ENCODE measurements at places on chromosomes 13 and 19. TPM values are rescaled to one million over a fixed set of nuclear protein-coding genes. Genes with fewer than 3 reads are reported as not detected.

CADM4 gene
- 0.27 TPM for total RNA-seq

SYT5 gene
- total RNA-seq, result 0.45 TPM

PCDH17 gene
- 1.4 TPM for total RNA-seq

GRK1 gene
- total RNA-seq, result not detected

ZNF226 gene
- total RNA-seq, result 28.7 TPM

MIDN gene
- total RNA-seq, result 23.2 TPM

NTN5 gene
- total RNA-seq, result not detected

CDC42EP5 gene
- 7.9 TPM for total RNA-seq

BST2 gene
- total RNA-seq, result 48.1 TPM

SGCG gene
- 2.1 TPM for total RNA-seq

ZNF829 gene
- 5.2 TPM for total RNA-seq

SLITRK5 gene
- total RNA-seq, result under 0.01 TPM

CEACAM16 gene
- total RNA-seq, result not detected

TNFSF9 gene
- total RNA-seq, result 1.7 TPM

TMEM238 gene
- not detected for total RNA-seq

FBXL12 gene
- total RNA-seq, result 27.8 TPM

ZNF324B gene
- 9.5 TPM for total RNA-seq

ZNF836 gene
- total RNA-seq, result 11.8 TPM

ZNF415 gene
- 2.3 TPM for total RNA-seq

HCST gene
- total RNA-seq, result 0.81 TPM
